Activated CD8-positive, alpha-beta memory T cell treated with anti-CD3 and anti-CD28 coated beads for 1 hour (primary cell): ENCODE measurements at places on chromosomes 2 and 18.

DNA sequence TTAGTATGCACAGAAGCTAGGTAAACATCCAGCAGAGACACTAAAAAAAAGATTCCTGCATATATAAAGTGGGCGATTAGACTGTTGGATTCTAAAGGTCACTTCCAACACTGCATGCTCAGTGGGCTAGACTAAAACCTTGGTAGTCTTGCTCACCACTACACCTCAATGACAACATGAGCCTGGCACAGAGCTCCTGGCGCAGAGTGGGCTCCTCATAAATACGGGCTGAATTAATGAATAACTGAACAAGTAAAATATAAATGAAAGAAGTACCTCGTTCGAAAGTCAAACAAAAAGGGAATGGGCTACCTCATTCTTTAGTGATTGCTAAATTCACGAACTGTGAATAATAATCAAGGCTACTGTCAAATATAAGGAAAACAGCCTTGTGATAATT, 185.3 kb downstream of the STK39 start:
- DNase-seq = no peak

DNA sequence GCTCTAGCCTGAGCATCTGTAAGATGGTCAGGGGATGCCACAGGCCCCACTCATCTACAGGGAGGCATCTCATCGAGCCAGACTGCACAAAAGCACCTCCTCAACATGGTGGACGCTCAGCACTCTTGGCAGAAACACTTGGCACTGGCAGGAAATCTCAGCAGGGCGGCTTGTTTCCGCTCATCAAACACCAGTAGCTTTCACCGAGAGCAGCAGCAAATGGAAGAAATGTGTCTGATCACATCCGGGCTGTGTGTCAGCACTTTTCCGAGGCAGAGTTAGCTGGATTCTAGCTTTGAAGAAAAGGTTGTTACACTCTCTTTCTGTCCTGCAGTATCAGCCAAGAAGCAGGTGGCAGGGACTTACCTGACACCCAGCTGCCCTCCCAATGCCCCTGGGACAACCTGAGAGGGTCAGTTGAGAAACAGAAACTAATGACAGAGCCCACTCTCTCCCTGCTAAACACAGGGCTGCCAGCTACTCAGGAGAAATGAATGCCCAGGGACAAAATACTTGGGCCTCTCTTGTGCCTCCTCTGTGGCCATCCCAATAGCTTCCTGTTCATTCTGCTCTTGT, 68.9 kb upstream of the FZD7 start:
- DNase-seq = no peak

DNA sequence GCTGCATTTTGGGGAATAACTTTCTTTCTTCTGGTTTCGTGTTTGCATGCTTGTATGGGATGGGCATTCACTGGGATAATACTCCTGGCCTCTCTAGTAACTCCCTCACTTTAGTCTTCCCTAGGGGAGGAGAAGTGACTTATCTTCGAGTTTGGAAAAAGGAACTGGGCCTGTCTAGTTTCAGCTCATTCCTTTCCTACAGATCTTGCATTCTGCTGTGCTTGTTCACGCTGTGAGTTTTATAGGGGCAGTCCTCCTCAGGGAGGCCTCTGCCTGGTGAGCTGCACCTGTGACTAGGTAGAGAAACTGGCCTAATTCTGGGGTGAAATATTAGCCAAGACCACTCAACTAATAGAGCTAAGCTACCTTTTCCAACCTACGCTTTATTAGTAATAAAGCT, 50.9 kb downstream of the PHLPP1 start:
- no peak for DNase-seq

- DNase-seq = no peak
These were observed 66.5 kb downstream of the SFXN5 start for GRCh38 chr2:73004889-73005596.

GRCh38 chr2:217614096-217614495, 388.7 kb downstream of the TNS1 start:
- no peak for DNase-seq

- DNase-seq = no peak
These were observed 101.1 kb downstream of the TMEM247 start for GRCh38 chr2:46580416-46580815.

GRCh38 chr18:47680488-47680887, 250.0 kb downstream of the SMAD2 start:
- no peak for DNase-seq

DNA sequence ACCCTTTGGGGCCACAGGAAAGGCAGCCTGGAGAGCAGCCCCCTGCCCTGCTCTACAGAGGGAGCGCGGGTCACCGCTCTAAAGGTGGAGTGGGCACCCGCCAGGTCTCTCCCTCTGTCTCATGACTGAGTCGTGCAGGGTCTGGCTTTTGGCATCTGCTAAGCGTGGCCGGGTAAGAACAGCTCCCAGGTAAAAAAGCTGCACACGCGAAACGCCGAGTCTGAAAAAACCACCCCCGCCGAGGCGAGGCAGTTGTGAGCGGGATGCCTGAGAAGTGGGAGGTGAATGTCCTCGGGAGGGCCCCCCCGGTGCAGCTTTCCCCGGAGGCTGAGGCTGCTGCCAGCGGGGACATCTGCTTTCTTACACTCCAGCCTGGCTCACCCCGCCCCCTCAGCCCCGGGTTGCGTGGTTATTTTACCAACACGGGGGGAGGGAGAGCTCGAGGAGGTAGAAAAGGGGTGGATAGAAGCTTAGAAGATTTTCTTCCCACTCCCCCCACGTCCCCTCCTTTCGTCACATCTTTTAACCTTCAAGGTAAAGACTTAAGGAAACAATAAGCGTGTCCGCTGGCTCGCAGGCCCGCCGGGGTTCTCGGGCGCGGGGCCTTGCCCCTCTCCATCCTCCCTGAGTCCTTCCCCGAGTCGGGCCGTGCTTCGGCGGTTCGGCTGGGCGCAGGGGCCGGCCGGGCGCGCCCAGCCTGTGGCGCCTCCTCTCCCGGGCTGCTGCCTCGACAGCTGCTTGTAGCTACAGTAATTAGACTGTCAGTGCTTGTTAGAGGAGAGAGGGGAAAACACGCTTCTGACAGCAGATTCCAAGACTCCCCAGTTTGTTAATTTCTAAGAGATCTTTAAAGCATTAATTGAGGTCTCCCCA, 70.6 kb upstream of the PSMD14 start:
- DNase-seq = no peak

DNA sequence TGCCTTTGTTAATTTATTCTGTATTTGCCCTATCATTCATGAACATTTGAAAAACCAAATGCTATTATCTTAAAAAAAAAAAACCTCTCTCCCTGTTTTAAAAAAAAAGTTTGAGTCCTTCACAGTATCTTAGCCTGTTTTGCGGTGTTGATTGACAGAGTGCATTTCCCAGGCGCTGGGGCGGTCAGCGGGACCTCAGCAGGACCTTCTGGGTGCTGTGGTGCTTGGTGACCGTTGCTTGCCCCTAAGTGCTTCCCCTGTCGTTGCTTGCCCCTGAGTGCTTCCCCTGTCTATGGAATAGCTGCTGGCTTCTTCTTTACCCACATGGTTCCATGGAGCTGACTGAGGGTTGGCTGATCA, 12.1 kb downstream of the ATP6V1C2 start:
- no peak for DNase-seq

DNA sequence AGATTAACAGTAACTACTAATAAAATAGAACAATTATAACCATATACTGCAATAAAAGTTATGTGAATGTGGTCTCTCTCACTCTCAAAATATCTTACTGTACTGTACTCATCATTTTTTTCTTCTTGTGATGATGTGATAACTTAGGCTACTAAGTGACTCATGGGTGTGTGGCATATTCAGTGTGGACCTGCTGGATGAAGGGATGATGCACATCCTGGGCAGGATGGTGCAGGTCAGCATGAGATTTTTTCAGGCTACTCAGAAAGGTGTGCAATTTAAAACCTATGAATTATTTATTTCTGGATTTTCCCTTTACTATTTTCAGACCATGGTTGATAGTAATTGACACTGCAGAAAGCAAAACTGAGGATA, 90.7 kb downstream of the NCKAP5 start:
- DNase-seq = no peak

GRCh38 chr2:227340106-227340505, 15.1 kb downstream of the MFF start:
- DNase-seq = no peak

- DNase-seq = no peak
These were observed 157.2 kb downstream of the DDX1 start for GRCh38 chr2:15748736-15749323.

DNA sequence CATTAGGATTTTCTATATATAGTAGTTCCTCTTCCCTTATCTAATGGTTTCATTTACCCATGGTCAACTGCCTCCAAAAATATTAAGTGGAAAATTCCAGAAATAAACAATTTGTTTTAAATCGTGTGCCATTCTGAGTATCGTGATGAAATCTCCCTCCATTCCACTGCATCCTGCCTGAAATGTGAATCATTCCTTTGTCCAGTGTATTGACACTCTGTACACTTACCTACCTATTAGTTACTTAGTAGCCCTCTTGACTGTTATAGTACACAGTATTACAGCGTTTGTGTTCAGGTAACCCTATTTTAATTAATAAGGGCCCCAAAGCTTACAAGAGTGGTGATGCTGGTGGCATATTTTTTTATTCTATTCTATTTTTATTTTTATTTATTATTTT, 26.2 kb downstream of the TAF4B start:
- DNase-seq = no peak

GRCh38 chr2:112692918-112693317, 27.9 kb upstream of the NT5DC4 start:
- no peak for DNase-seq

DNA sequence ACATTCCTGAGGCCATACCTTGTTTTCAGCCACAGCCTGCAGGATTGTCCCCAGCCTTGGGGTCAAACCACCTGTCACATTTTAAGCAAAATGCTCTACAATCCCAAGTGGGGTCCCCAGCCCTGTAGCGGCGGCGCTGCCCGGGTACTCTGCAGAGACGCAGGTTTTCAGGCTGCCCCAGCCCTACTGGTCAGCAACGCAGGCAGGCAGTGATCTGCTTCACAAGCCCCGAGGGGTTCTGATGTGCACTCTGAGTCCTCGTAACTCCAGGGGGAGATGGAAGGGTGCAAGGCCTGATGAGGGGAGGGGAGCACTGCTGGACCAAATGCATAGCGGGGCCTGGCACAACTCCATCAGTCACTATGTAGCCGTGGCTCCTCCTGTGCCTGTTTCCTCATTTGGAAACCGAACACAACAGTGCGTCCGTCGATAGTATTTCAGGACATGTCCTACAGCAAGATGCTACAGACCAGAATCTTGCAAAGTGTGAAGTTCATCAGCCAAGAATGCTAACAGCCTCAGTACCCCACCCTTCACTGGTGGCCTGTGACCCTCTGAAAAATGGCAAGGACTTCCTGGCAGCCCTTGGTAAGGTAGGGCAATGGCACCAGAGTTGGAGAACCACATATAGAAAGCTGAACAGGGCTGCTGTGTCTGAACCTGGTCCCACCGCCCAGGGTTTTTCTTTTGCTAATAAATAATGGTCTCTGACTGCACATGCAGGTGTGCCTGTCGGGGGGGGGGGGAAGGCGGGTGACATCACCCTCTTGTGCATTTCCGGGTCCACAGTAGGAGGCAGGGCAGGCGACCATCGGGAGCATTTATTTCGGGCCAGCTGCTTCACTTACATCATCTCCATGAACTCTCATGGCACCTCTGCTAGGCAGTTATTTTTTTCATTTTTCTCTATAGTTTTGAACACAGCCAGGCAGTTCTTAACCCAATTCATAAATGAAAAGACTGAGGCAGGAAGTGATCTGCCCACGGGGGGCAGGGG, 50.6 kb upstream of the TFCP2L1 start:
- no peak for DNase-seq

GRCh38 chr2:68505603-68506159, 38.3 kb downstream of the APLF start:
- no peak for DNase-seq

- DNase-seq = no peak
These were observed 31.8 kb upstream of the KCNF1 start for GRCh38 chr2:10879624-10880585.

DNA sequence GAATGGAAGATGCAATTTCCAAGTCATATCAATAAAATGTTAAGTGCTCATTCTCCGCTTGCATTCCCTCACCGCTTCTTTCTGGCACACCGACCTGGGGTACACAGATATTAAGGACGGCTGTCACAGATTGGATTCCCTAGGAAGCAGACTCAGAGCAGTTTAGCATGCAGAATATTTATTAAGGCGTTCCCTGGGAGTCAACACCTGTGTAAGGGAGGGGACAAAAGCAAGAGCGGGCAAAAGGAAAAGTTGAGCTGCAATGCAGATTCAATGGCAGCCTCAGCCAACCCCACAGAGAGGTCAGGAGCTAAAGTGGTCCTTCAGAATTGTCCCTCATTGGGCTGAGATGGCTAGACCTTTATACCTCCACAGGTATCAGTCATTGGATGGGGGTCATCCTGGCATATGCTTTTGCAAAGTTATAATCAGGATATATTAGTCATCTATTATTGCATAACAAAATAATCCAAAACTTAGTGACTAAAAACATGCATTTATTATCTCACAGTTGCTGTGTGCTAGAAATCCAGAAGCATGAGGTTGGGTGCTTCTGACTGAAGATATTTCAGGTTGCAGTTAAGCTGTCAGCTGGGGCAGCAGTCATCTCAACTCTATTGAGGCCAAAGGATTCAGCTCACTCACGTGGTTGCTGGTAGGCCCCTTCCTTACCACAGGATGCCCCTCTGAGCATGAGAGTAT, 27.0 kb upstream of the INO80D start:
- no peak for DNase-seq

GRCh38 chr2:105977807-105978206, 216.3 kb downstream of the UXS1 start:
- no peak for DNase-seq
